Diencephalon (tissue), 1 donor: ENCODE measurements at places on chromosomes 11 and 22. TPM values are rescaled to one million over a fixed set of nuclear protein-coding genes. Genes with fewer than 3 reads are reported as not detected.

DAGLA gene
- 11.3 TPM for total RNA-seq

ME3 gene
- total RNA-seq = 75.0 TPM

IFITM10 gene
- 2.8 TPM for total RNA-seq

MRGPRX4 gene
- not detected for total RNA-seq

AAMDC gene
- 9.0 TPM for total RNA-seq
